ENCODE measurements at places on chromosomes 3 and 15.

DNA sequence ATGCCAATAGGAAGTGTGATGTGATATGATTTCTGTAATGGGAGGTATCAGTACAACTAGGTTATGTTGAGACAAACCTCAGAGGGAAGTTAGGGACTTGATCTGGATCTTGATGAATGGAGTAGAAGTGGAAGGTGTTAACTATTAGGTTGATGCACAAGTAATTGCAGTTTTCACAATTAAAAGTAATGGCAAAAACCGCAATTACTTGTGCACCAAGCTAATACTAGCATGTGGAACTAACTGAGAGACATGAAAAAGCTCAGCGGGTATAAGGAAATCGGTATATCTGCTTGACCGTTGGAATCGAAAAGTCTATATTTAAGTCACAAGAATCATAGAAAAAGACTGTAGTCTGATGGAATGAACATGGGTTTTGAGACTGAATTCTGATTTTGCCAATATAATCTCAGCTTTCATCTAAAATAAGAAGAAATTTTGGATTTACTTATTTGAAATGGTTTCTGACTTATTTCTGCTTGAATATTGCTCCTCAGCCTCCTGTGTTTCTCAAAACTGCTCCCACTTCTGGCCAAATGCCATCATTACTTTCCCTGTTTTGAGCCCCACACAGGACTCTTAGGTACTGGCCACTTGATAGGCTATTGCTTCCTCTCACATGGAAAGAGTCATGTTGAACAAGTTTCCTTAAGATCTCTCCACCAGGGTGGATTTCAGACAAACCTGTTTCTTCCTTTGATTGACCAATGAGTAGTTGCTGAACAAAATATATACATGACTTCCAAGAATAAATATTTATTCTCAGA is 271.5 kb upstream of the COL8A1 start:
- no peak for DNase-seq

- DNase-seq = no peak
Observed at GRCh38 chr15:39149636-39150150, 431.2 kb upstream of the THBS1 start.

- no peak for DNase-seq
Observed at GRCh38 chr3:38773528-38773927, 42.5 kb downstream of the SCN10A start.

DNA sequence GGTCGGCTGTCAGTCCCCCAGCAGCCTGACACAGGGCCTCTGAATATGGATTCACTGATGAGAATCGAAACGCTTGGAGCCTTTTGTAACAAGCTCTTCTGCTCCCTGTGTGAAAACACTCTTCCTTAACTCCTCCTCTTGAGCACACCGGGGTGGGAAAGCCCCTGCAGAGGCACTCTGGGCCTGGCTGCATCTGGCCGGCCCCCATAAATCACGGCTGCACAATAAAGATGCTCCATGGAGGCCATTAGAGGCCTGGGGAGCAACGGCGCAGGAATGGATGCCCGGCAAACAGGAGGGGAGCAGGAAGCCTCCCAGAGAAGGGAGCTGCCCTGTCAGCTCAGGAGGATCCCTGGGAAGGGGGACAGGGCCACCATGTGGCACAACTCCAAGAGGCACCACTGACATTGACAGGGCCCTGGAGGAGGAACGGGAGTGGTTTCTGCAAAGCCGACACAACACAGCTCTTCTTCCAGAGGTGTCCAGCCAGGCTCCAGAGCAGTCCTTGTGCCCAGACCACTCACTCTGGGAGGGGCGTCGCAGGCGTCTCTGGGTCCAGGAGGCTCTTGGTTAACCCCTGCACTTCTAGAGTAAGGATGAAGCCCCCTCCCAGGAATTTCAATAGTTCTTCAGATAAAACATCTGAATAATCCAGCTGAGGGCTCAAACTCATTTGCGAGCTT is 509.3 kb upstream of the PPP2R3A start:
- DNase-seq = no peak

GRCh38 chr15:87099916-87100315 is 1020.2 kb downstream of the AGBL1 start:
- no peak for DNase-seq

GRCh38 chr15:77786956-77787355 is 154.2 kb upstream of the LINGO1 start:
- no peak for DNase-seq

DNA sequence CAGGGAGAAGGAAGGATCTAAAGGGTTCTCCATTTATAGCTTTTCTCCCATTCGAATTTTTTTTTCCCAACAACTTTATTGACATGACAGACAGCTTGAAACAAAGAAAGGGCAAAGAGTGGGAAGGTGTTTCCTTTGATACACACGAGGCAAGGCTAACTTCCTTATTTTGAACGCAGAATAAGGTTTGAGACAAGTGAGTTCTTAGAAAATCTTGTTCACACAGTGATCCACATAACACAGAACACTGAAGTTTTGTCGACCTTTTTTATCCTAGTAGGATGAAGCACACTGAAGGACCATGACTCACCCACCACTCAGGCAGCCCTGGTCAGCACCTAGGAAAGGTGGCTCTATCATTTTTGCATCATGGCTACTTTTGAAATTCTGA is 425.8 kb upstream of the MDFIC2 start:
- DNase-seq = no peak

DNA sequence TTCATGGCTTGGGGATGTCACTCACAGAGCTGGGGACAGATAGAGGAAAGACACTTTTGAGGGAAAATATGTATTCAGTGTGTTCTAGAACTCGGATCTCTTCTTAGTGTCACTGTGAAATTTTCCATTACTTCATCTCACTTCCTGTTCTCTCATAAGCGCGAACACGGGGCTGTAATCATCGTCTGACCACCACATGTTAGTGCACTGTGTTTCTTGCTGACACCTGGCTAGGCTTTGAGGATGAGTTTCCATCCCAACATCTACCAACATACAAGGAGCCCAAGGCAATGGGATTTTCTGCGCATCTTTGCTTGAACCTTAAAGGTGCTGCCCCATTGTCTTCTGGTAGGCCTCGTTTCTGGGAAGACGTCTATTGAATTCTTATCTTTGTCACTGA is 84.0 kb downstream of the LIPC start:
- no peak for DNase-seq

DNA sequence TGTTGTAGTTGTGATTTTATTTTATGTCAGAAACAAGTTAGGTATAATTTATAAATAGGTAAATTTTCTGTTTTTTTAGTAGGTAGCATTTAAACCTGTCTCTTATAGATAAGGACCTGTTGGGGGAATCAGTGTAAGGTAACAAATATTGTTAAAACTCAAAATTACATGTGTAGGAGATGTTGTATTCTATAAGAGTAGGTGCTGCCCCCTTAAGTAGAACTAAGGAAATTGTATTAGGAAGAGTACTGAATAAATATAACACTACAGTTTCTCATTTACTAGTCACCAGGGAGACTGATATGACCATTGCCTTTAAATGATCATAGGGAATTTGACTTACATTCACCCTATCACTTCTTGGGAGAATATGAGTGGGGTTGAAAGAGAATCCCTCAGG is 31.2 kb downstream of the SLC25A36 start:
- DNase-seq = no peak

DNA sequence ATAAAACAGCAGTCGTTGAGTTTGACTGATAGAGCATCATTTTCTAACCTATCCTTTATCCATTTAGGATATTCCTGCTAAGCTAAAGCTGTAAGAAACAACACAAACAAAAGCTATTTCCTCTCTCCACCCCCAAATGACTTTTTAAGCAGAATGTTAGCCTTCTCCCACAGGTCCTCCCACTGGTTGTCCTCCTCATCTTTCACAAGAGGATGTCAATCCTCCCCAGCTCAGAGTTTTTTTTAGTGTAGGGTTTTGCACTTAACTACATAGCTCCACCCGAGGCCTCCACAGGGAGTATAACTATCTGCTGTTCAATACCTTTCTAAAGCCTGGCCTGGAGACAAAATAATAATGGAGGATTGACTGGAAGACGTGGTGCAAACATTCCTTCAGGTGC is 7.8 kb downstream of the SETMAR start:
- no peak for DNase-seq

DNA sequence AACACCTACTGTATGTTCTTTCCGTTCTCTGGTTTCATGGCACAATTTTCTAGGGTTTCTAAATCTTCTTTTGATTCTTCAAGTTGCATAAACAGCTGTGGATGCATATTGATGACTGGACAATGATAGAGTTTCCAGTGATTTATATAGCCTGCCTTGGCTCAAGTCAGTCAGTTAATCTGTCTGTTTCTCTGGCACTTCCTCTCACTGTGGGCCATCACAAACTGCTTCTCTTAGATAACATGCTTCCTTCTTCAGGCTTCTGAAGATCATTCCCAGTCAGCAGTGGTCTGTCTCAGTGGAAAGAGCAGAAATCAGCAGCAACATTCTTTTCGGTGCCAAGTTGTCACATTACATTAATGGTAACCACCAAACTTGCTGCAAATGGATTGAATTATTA is 207.2 kb downstream of the RYR3 start:
- DNase-seq = no peak

DNA sequence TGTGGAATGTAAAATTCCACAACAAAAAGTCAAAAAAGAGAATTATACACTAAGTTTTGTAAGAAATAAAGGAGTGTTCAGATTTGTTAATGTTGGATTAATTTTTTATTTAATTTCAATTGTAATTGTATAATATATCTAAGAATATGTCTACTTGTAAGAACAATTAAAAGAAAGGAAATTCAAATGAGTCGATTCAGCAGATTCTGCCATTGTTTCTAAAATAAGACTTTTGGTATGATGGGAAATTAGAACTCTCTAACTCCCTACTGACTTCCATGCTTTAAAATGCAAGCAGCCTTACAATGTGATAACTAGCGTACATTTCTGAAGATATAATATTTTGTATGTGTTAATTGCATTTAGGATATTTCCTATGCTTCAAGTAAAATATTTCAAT is 395.9 kb upstream of the ZNF717 start:
- no peak for DNase-seq

DNA sequence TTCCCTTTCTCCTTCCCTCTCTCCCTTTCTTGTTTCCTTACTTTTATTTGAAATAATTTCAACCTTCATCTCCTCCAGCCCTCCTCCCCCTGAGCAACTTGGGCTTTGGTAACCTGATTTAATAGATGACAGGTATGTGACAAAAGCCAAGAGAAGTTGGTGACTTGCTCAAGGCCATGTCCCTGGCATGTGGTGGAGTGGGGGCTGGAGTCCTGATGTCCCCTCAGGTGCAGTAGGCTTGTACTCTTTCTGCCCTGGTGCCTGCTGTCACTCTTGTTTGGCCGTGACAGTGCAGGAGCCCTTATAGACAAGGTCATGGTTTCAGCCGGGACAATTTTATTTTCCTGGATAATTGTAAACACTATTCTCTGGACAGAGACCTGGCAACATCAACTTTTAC is 152.7 kb downstream of the SV2B start:
- no peak for DNase-seq

DNA sequence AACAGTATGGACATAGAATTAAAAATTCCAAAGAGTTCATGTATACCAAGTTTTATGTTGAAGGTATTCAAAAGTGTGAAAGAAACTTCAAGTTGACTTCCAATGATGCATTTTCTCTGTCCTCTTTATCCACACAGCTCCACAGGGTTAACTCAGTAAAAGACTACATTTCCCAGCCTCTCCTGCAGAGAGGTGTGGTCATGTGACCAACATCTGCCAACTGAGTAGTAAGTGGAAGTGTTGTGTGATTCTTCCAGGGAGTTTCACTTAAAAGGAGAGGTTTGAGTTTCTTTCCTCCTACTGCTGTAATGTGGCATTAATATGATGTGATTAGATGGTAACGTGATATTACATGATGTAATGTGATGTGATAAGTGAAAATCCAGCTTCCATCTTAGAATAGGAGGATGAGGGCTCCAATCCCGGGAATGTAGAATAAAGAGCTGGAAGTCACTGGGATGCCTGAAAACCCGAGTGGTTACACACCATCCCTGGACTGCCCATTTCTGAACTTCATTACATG is 280.6 kb downstream of the ARRDC4 start:
- DNase-seq = no peak

DNA sequence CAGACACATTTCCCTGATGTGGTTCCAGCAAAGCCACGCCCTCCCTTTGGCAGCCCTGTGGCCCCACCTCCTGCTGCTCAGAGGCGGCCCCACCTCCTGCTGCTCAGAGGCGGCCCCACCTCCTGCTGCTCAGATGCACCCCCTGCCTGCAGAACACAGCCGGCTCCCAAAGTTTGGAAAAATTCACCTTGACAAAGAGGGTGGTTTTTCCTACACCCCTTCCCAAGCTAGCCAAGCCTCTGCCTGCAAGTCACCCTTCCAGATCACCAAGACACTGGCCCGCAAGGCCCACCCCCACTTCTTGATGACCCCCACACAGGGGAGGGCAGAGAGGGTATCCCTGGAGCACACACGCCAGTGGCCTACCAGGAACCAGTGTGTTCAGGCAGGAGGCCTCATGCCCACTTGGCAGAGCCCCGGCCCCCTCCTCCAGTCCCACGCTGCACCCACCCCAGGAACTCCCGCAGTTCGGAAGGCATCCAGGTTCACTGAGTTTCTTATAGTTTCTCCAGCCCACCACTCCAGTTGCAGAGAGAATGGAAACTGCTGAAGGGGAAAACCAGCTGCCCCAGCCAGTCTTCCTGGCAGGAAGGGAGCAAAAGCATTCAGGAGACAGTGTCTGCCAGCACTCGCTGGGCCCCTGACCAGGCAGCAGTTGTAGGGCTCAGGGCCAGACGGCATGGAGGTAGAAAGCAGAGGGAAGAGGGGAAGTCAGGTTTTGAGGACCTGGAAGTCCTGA is 2.3 kb upstream of the HAPLN3 start:
- DNase-seq = peak; percentile 28

DNA sequence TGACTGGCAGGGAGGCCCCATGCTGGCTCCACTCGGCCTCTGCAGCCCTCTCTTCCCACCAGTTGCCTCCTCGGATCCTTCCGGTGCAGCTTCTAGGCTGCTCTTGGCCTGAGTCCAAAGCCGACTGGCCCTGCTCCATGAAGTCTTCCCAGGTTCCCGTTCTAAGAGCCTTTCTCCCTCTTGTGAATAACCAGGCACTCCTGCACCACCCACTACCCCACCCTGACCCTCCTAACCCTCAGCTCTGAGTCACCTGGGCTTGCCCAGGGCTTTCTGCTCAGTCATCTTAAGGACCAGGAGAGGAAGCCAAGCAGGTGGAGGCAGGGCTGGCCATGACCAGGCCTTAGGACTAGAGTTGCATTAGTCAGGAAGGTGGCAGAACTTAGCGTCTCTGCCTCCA is 28.1 kb upstream of the CNBP start:
- DNase-seq = no peak

- no peak for DNase-seq
Observed at GRCh38 chr3:193906849-193907410, 229.0 kb upstream of the HES1 start.

GRCh38 chr15:64070106-64070505 is 23.5 kb downstream of the CIAO2A start:
- no peak for DNase-seq

GRCh38 chr3:139120086-139121056 is 75.7 kb upstream of the PRR23C start:
- DNase-seq = no peak

GRCh38 chr3:6165951-6166350 is 695.0 kb upstream of the GRM7 start:
- DNase-seq = no peak

GRCh38 chr3:48411041-48411588 is 18.8 kb downstream of the PLXNB1 start:
- no peak for DNase-seq

All from stimulated activated CD8-positive, alpha-beta memory T cell treated with anti-CD3 and anti-CD28 coated beads, Interleukin-7, amount 100 ng/mL, for 1 hour (primary cell).